ENCODE measurements at places on chromosomes 13 and 19.

- no peak for DNase-seq
Measured at GRCh38 chr13:107099661-107100060, 531.7 kb upstream of the ARGLU1 start.

DNA sequence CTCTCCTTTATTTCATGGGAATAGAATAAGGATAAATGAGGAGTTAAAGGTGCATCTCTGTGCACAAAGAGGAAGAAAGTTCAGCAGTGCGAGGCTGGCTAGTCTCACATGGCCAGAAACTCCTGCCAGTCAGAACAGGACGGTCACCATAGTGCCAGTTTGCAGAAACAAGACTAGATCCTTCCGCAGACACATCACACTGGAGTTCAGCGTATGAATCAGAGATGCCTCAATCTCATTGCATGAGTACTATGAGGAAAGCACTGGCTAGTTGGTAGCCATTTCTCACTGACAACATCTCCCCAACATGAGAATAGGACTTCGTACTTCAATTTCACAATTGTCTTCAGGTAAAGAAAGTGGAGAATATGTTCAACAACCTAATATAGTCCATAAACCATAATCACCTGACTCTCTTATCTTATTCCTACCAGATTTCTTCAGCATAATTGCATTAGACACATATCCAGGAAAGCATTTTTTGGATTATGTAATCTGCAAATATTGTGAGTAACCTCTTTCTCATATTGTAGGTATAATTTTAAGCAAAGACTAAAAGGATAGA lies 34.9 kb downstream of the RXFP2 start:
- no peak for DNase-seq

- no peak for DNase-seq
Measured at GRCh38 chr13:72570019-72570418, 157.4 kb downstream of the MZT1 start.

DNA sequence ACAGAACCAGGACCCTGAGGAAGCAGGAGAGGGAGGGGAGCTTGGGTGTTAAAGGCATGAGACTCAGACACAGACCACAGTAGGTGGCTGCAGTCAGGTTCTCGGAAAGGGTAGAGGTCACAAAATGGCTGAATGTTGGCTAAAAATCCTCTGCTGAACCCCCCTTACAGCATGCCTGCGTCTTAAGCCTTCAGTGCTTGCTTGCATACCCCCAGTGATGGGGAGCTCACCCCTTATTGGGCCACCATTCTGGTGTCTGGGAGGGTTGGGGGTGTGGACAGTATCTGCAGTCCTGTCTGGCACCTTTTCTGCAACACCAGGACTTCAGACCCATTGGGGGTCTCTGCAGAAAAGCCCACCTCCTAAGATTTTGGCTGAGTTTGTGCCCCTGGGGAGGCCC lies 14.2 kb upstream of the B3GNT3 start:
- no peak for DNase-seq

- no peak for DNase-seq
Measured at GRCh38 chr13:58963321-58963720, 1200.4 kb downstream of the DIAPH3 start.

DNA sequence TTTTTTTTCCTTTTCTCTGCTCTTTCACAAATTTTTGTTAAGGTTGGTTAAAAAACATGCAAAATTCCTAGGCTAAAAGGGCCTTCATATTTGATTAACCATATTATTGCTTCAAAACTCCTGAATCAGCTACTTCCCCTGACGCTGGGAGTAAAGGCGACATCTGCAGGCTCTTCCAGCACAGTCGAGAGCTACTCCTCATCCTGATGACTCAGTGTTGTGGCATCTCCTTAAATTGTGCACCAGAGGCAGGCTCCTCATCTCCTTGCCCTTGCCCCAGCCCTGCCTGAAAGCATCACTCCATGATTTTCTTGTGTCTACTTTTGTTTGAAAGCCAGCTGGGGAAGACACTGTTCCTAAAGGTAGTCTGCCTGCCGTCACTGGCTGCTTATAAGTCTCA lies 24.5 kb upstream of the SOX1 start:
- DNase-seq = no peak

DNA sequence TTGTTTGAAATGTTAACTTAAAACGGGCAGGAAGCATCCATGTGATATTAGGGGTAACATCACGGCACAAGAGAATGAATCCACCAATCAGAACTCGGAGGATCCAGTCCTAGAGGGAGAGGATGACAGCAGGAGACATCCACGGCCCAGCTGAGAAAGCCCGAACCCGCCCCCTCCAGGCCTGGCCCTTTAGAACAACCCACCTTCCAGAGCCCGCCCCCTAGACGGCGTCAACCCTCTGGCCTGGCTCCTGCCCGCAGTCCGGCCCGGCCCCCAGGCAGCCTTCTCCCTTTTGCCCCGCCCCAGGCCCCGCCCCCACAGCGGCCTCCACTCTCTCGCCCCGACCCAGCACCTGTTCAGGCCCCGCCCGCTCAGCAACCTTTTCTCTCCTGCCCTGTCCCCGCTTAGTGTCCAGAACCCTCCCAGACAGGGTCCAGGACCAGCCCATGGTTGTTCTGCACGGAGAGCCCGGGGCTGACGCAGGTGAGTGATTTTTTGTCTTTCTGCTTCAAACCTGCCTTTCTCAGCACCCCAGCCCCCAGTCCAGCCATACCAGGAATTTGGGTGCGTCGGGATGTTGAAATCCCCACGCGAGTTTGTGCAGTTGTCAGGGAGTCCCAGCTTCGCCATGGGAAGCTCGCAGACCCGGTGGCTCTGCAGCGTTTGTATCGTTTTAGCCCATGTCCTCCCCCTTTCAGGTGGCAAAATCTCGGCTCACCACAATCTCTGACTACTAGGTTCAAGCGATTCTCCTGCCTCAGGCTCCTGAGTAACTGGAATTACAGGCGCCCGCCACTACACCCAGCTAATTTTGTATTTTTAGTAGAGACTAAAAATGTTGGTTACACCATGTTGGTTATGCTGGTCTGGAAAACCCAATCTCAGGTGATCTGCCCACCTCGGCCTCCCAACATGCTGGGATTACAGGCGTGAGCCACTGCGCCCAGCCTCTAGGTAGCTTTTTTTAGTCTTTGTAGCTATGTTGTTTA lies 16.1 kb downstream of the ZNF816 start:
- no peak for DNase-seq

DNA sequence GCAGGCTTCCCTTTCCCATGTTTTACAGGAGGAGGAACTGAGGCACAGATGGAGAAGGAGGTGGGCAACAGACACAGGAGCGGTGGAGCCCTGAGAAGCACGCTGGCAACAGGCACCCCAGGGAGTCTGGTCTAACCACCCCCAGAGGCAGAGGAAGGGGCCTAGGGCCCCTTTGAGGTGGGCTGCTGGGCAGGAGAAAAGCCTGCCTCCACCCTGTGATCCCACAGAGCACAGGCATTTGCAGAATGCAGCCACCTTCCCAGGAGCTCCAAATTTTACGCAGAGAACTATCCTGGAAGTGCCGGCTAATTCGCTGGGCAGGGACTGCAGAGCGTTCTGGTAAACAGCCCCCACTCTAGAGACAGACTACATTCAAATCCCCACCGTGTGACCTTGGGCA lies 30.4 kb downstream of the RAB20 start:
- no peak for DNase-seq

- no peak for DNase-seq
Measured at GRCh38 chr13:80523134-80523533, 182.2 kb upstream of the SPRY2 start.

GRCh38 chr19:53878776-53879139 lies 3.2 kb upstream of the PRKCG start:
- DNase-seq = no peak

DNA sequence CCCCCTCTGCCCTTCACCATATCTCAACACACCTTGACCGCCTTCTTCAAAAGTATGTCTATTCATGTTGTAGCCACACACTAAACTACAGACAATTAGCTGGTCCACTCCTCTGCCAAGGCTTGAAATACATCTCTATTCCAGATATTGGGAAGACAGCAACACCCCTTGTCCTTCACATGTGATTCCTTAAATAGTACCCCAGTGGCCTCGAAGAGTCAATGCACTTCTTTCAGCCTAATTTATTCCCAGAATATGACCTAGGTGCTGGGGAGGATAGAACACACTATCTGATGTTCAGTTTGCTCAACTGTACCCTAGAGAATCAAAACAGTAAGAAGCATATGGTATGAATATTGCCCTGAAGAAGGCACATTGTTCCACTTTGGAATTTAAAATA lies 82.4 kb upstream of the DACH1 start:
- no peak for DNase-seq

DNA sequence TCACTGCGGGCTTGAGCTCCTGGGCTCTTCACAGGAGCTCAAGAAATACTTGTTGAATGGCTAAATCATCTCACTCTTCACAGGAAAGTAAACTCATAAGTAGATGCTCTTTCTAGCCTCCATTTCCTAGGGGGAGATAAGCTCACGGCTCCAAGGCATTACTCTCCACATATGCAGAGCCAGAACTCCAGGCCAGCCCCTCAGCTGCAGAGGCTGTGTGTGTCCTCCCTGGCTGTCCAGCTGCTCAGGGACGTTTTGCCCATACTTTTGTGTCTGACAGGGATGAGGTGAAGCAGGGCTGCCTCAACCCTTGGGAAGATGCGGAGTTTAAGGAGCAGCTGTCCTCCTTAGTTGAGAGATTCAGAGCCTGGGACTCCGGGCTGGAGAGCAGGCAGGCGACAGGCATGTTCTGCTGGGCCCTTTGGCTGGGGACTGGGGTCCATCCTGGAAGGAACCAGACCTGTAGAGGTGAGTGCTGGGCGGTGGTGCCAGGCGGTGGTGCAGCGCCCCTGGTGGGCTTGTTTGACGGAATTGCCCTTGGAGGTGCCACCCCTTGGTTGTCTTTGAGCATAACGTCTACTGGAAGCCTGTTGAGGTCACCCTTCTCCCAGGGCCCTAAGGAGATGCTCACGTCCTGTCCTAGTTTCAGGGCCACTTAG lies 20.5 kb upstream of the SLC15A1 start:
- no peak for DNase-seq

DNA sequence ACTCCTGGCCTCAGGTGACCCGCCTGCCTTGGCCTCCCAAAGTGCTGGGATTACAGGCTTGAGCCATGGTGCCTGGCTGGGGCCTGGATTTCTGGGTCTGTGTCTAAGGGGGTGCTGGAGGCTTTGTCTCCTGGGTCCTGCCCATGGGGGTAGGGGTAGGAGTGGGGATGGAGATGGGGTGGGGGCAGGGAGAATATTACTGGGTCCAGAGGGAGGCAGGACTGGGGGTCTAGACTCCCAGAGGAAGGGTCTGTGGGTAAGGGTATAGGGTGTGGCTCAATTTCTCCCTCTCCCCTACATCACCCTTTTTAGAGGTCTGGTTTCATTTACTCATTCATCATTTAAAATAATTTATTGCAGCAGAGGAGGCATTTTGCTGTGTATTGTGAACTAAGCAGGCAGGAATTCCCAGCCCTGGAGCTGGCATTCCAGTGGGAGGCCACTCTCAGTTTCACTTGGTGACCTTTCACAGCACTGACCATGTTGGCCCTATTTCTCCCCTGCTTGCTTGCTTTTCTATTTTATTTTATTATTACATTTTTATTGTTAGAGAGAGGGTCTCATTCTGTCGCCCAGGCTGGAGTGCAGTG lies 810 bp upstream of the NFKBID start:
- DNase-seq = no peak

DNA sequence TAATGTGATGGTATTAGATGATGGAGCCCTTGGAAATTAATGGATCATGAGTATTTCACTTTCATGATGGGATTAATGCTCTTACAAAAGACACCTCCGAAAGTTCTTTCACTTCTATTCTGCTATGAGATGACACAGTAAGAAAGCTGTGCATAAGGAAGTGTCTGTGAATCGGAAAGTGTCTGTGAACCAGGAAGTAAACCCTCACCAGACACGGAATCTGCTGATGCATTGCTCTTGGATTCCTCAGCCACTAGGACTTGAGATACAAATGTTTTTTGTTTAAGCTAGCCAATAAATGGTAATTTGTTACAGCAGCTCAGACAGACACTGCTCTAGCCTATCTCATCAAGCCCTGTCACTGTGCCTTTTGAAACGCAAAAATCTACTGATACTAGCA lies 440.4 kb upstream of the PRR20A start:
- no peak for DNase-seq

DNA sequence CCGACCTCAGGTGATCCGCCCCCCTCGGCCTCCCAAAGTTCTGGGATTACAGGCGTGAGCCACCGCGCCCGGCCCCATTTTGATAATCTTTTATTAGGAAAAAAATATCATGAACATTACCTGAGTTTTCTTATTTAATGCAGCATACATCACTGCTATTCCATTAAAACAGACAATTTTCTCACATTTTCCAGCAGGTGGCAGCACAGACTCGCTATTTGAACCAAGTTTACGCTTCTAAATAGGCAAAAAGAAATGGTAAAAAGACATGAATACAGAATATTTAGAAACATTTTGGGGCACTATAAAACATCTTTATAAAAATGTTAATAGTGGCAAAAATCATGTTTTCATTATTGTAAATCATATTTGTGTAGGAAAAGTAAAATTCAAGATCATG lies 903.1 kb downstream of the SLITRK6 start:
- DNase-seq = peak; percentile 24

DNA sequence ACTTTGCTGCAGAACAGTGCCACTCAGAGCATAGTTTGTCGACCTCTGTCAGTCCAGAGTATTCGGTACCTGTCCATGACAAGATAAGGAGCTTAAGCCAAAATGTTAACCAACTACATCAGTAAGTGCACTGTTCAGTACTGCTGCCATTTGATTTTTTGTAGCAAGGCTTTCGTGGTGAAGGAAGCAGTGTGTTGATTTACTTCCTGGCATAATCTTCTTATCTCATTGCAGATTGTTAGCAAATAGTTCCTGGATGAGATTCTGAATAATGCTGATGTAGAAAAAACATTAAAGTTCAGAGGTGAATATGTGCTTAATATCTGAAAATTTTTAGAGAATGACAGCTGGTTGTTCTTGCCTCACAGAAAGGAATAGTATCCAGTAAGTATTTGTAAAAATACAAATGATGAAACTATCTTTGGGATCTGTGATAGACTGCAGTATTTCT lies 85.7 kb downstream of the LRRC63 start:
- DNase-seq = no peak

GRCh38 chr13:92473765-92474475 lies 752.7 kb upstream of the GPC6 start:
- DNase-seq = no peak

DNA sequence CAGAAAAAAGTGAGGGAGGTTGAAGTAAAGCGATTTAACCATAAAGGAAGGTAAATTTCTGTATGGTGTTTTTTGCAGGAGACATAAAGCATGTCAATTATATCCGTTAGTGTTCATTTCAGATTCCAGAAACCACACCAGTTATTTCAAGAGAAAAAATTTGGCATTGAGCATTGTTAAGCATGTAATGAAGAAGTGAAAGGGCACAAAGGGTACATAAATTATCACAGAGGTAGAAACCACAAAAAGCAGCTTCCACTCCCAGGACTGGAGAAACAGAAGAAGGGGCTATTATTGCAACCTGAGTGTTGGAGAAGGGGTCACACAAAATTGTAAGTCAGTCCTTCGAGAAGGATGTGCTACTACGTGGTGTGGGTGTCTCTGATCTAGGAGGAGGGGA lies 72.2 kb upstream of the DACH1 start:
- no peak for DNase-seq

Data from activated CD4-positive, alpha-beta T cell treated with anti-CD3 and anti-CD28 coated beads, Interleukin-2, amount 50 U/mL, for 16 hours (primary cell).